Stimulated activated CD4-positive, alpha-beta T cell treated with anti-CD3 and anti-CD28 coated beads, Interleukin-4, amount 100 ng/mL, for 48 hours (primary cell): ENCODE measurements at places on chromosomes 1 and 21.

DNA sequence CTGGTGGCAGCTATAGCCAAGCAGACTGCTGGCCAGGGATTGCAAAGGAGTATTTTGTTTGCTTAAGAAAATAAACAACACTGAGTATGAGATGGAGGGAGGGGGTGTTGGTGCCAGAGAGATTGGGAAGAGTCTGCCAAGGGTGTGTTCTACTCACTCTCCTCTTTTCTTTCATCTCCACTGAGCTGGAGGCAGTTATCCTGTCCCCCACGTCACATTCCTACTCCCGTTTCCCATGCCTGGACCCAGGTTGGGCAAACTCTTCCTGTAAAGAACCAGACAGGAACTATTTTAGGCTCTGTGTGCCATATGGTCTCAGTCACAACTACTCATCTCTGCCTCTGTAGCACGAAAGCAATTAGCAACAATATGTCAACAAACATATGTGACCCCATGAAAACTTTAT lies 1.4 kb upstream of the IL24 start:
- no peak for DNase-seq

DNA sequence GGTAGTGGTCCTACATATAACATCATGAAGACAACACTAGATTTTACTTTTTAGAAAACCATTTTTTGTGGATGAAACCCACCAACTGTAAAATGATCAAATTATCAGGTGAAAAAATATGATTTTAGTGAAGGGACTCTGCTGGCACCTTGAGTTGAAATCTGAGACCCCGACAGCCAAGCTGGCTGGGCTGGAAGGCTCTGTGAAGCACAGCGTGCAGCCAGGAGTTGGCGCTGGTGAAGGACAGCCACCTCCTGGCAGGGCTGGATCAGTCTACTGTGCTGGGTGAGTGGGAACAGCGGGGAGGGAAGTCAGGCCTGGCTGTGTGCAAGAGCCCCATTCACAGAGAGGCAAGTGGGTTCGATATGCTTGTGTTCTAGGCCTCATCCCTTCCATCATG lies 47.9 kb downstream of the DDAH1 start:
- no peak for DNase-seq

- no peak for DNase-seq
Measured at GRCh38 chr1:77064246-77064645, 155.0 kb downstream of the PIGK start.

- DNase-seq, result no peak
Measured at GRCh38 chr1:211739671-211740411, 64.4 kb upstream of the NEK2 start.

DNA sequence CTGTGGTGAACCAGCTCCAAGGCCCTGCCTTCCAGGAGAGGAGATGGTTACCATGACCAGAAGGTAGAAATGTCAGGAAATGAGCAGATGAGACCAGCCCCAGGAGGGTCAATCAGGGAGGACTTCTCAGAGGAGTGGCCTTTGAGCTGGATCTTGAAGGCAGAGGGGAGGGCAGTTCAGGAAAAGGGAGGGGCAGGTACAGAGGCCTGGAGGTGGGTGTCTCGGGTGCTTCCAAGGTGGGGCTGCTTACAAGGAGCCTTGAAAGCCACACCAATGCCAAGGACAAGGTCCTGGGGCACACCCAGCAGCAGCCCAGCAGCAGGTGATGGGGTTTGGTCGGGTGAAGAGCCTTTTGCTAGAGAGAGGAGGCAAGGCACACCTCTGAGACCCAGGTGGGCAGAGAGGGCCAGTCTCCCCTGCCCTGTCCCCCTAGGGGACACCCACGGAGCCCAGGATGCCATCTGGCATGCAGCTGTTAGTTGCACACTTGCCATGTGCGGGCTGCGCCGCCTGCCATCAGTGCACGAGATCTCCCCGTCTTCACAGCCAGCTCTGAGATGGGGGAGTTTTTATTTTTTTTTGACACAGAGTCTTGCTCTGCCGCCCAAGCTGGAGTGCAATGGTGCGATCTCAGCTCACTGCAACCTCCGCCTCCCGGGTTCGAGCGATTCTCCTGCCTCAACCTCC lies 18.5 kb downstream of the SLC66A1 start:
- no peak for DNase-seq

DNA sequence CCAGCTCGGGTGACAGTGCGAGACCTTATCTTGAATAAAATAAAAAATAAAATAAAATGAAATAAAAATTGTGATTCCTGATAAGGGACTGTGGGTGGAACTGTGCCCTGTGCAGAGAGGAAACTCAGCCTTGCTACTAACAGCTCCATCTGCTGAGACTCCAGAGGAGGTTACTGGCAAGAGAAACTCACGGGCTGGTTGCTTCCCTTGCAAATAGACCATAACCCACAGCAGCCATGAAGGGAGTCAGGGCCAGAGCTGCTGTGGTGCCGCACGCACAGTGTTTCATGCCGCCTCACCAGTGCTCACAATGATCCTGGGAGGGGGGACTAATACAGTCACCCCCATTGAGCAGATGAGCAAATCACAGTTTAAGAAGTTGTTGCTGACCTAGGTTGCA lies 13.7 kb downstream of the ZBTB17 start:
- DNase-seq, result no peak

DNA sequence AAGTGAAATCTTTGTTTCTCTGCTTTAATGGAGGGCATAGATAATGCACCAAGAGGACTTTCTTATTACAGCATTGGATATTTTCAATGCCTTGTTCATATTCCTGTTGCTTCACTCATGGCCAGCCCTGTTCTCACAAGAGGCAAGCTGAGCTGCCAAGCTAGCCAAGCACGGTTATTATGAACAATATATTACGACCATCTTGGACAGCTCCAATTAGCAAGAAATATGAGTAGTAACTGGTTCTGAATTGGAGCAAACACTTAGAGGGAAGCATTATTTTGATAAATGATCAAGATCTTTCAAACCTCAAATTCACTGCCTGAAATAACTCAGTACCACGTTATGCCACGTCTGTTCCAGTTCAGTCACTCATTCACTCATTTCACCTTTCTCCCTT lies 159.8 kb downstream of the SETD4 start:
- DNase-seq, result no peak
